ENCODE measurements at places on chromosomes 6 and 20. TPM values are rescaled to one million over a fixed set of nuclear protein-coding genes. Genes with fewer than 3 reads are reported as not detected.

DNA sequence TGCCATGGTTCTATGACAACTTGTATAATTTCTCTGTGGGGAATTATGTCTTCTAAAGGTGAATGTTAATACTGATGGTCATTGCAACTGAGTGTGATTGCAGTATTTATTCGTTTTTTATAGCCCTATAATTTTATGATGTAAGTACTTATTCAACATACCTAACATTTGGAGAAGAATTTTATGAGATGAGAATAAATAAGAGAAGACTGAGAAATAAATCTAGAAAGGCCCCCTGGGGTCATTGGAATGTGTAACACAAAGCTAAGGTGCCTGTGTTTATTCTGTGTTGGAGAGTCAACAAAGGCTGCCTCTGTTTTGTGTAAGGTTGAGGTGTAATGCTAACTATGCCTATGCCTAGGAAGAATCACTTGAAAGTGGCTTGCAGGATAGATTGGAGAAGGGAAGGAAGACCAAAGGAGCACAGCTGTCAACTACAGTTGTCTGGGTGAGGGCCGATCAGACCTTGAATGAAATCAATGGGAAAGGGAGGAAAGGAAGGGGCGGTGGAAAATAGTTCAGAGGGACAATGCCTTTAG is 1076.7 kb downstream of the KIF16B start:
- no peak for DNase-seq

Gene LY6G6D
- not detected for polyA plus RNA-seq

Gene SLC17A1
- 24.6 TPM for polyA plus RNA-seq

Gene GPX5
- not detected for polyA plus RNA-seq

Gene CD24
- polyA plus RNA-seq: 1,043 TPM

DNA sequence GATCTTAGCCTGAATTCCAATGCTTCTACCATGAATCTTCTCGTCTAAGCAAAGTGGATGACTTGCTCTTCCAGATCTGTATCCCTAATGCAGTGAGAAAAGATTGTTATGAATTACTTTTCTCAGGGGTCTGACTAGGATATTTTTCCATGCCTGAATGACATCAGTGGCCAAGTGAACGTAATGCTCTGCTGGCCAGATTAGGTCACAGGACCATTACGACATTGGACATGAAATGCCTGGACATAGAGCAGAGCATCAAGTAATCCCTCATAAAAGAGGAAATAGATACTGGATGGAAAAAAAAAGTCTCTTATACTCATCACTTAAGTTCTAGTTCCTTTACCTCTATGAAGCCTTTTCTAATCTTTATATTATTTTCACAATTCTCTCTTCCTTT is 12.1 kb upstream of the THEMIS start:
- no peak for DNase-seq

GRCh38 chr20:56711018-56711417 is 81.9 kb downstream of the TFAP2C start:
- no peak for DNase-seq

Gene GJA10
- not detected for polyA plus RNA-seq

GRCh38 chr6:81938991-81939732 is 186.7 kb upstream of the TENT5A start:
- DNase-seq: no peak

Gene TBXT
- not detected for polyA plus RNA-seq

Gene HLA-G
- 6.7 TPM for polyA plus RNA-seq

DNA sequence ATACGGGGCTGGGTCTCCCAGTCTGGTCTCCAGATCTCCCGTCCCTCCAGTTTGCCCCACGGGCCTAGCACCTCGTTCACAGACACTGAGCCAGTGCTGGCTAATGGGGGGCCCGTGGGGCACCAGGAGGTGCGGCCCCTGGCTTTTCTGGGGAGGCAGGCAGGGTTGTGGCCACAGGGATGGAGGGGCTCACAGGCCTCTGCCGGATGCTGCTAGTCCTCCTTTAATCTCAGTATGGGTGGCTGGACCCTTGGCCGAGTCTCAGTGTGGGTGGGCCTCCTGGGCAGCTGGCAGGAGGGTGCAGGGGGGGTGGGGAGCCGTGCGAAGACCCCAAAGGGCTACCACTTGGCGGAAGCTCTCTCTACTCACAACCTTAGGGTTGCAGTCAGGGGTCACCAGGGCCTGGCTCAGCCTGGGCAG is 1.6 kb upstream of the SOX18 start:
- no peak for DNase-seq

Gene BPIFB1
- not detected for polyA plus RNA-seq

Gene MATN4
- 0.21 TPM for polyA plus RNA-seq

- no peak for DNase-seq
Measured at GRCh38 chr6:18654821-18655220, 267.7 kb downstream of the RNF144B start.

DNA sequence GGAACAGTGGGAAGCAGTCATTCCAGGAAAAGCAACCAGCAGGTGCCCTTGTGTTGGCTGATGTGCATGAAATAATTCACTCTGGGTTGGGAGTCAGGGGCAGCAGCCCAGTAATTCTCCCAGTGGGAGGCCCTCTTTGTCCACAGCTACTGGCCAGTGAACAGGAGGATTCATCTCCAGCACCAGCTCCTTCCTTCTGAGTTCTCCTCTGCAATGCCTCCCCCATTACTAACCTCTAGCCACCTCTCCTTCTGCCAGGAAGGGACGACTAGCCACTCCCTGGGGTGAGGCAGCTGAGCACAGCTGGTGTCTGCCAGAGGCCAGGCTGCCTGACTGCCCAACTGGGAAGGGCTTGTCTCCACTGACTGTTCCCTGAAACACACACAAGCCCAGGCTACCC is 12.5 kb upstream of the R3HDML start:
- no peak for DNase-seq

GRCh38 chr6:81735756-81736380 is 16.6 kb downstream of the TENT5A start:
- DNase-seq: no peak

DNA sequence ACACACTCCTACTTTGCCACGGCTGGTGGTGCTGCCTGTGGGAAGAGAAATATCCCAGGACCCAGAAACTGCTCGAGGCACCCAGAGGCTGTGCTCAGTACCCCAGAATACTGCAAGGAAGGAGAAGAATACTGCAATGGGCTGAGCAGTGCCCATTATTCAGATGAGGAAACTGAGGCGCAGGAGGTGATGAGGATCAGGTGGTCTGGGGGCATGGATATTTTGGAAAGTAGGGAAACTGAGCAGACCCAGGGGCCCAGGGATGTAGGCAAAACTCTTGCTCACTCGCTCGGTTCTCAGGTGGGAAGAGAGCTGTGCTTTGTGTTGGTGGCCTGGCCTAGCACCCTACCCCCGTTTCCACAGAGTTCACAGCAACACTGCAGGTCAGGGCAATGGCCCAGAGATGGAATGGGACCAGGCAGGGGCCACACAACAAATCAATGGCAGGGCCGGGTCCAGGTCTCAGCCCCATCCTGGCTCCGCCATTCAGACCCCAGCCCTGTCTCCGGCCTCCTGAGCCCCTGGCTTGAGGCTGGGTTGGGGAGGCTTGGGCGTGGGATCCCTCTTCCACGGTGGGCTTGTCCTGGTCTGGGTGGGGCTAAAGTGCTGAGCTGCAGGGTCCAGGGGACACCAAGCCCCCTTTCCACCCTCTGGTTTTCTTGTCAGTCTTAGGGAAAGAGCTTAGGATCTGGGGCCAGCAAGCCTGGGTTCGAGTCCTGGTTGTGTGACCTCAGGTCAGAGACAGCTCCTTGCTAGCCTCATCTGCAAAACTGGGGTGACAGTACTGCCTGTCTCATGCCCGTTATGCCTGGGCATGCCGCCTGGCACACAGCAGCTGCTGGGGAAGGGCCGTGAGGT is 33.9 kb downstream of the SUN5 start:
- DNase-seq: no peak

DNA sequence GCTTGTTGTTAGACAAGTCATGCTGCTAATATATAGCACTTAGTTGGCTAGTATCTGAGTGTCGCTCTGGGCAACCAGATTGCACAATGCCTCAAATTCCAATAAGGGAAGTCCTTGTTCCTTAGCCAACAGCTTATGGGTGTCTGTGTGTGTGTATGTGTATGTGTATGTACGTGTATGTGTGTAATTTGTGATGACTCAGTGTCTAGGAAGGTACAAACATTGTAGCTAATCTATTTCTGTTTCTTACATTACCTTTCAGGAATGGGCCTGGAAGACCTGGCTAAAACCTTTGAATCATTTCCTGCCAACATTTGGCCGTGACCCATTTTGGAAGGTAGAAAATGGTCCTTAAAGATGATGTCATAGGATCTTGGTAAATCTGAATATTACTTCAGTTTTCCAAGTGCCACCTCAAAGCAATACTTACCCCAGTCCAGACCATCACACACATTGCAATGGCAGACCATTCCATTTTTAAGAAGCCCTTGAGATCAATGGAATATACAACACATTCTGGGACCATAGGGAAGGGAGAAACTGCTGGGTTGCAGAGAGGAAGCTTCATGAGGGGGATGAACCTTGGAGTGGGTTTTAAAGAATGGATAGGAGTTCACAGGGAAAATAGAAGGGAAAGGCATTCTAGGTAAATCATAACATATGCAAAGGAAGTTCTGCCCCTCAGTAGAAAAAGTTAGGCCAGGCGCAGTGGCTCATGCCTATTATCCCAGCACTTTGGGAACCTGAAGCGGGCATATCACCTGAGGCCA is 25.1 kb downstream of the NEDD9 start:
- no peak for DNase-seq

DNA sequence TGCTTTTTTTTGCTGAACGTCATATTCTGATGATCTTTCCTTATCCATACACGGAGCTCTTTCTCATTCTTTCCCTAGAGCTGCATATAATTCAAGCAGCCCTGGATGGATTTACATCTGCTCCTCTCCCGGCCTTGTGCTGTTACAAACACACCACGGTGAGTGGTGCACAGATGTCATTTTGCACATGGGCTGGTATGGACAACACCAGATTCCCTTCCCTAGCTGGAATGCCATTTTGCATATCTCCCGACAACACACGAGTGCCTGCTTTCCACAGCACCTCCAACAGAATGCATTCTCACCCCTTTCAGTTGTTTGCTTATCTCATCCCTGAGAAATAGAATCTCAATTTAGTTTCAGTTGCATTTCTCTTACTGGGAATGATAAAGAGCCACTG is 69.5 kb upstream of the AFDN start:
- DNase-seq: no peak

Gene OR2J1
- polyA plus RNA-seq: not detected

DNA sequence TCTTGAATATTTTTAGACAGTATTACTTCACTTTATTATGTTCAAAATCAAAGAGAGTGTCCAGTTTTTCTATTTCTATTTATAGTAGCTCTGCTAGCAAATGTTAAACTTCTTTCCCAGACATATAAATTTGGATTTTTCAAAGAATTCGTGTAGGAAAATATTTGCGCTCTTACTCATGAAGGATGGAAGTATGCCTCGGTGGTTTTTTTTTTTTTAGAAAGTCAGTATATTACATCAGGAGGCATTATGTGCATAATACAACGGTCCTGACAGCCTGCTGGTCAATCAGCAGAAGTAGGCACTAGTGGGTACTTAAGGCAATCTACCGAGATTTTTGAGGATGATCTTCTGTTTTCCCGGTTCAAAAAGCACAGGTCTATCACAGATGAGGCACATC is 249.3 kb downstream of the TBX18 start:
- no peak for DNase-seq

DNA sequence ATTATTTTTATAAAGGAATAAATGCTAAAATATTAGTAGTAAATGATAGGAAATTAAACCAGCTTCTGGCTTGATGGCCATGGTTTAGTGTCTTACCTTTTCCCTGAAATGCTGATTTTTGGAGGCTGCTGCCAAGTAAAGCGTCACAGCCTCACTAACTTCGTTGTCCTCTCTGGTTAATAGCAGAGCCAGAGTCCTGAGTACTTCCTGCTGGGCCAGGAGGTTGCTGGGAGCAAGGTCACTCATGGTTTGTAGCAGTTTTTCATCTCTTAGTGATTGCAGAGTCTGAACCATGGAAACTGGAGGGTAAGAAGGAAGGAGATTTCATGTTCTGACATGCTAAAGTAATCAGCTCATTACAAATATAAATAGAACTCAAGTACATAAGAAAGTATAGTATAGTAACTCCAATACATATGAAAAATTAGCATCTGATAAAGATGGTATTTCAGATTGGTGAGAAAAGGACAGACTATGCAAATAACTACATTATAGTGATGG is 26.5 kb upstream of the ARMH2 start:
- DNase-seq: peak; percentile 27

DNA sequence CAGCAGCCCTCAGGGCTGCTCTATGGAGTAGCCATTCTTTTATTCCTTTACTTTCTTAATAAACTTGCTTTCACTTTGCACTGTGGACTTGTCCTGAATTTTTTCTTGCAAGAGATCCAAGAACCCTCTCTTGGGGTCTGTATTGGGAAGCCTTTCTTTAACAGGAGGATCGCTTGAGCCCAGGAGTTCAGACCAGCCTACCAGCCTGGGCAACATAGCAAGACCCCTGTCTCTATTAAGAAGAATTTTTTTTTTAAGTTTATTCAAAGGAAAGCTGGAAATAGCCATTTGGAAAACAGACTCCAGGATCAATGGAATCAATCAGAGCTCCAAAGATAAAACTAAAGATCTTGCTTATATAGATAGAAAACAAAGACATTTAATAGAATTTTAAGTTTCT is 29.1 kb downstream of the OR2B2 start:
- DNase-seq: no peak

DNA sequence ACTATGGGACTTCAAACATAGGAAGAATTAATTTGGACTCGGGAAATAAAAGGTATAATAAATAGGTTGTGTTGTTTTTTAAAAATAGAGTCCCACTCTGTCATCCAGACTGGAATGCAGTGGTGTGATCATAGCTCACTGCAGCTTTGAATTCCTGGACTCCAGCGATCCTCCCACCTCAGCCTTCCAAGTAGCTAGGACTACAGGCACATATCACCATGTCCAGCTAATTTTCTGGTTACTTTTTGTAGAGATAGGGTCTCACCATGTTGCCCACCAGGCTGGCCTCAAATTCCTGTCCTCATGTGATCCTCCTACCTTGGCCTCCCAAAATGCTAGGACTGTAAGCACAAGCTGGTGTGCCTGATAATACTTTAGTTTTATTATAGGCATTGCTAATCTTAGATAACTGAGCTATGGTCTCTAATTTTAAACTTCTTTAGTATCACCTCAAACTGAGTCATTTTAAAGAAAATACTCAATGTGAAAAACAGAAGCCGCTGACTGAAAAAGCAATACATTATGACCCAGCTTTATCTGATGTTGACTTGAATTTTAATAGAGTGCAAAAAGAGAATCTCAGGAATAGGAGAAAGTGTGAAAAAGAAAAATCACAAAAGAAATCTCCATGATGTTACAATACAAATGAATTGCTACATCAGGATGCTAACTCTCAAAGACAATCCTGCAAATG is 251.0 kb downstream of the RNGTT start:
- DNase-seq: no peak

GRCh38 chr6:106141441-106142237 is 55.5 kb downstream of the PRDM1 start:
- no peak for DNase-seq

Gene C4B
- 21.3 TPM for polyA plus RNA-seq

Measured in renal pelvis (tissue), 12 donors.